Activated naive CD4-positive, alpha-beta T cell (primary cell): ENCODE measurements at places on chromosomes 3 and 15.
A peak's percentile ranks its signal among the peaks of the same experiment; 100 is the strongest.

- DNase-seq = peak; percentile 14
These were observed 911 bp downstream of the RFTN1 start for GRCh38 chr3:16512435-16513140.

DNA sequence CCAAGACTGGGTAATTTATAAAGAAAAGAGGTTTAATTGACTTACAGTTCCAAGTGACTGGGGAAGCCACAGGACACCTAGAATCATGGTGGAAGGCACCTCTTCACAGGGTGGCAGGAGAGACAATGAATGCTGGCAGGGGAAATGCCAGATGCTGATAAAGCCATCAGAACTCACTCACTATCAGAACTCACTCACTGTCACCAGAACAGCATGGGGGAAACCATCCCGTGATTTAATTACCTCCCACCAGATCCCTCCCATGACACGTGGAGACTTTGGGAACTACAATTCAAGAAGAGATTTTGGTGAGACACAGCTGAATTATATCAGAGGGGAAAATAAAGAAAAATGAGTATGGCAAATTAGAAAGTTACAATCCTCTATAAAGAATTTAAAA is 310.9 kb downstream of the BCHE start:
- DNase-seq = no peak

- DNase-seq = no peak
These were observed 1379.1 kb downstream of the ZPLD1 start for GRCh38 chr3:103813955-103814354.

- DNase-seq = no peak
These were observed 142.5 kb upstream of the C2CD4B start for GRCh38 chr15:62307551-62307950.

DNA sequence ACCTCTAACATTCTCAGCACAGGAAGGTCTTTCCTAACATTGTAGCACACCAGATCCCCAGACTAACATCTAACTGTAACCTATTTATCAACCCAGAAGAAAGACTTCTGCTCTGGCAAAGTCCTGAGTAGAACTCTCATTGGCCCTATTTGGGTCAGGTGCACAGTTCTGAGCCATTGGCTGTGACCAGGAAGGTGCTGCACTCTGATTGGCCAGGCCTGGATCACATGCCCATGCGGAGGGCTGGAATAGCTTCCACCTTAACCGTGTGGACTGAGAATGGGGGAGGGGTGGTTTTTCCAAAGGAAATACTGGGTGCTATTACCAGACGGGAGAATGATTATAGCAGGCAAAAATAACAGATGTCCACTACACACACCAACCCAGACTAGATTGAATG is 11.5 kb downstream of the FEZF2 start:
- DNase-seq = no peak

DNA sequence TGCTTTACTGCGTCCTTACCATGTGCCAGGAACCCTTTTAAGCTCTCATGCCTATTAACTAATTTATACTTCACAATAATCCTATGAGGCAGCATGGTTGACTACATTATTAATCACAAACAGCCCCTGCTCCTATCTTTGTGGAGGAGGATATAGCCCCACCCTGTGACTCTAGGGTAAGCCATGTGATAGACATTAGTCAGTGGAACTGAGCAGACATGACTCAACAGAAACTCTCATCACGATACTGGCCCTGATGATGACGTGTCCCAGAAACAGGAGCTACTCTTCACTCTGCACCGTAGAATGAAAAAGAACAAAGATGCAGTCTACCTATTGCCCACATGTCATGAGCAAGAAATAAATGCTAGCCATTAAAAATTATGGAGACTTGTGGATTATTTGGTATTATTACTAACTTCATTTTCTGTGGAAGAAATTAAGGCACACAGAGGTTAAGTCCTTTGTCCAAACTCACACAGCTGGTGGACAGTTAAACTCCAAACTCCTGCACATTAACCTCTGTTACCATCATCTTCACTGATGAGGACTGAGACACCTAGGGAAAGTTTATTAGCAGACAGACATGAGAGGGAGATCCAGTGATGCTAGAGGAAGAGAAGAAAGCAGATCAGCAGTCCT is 51.2 kb downstream of the CFAP20DC start:
- no peak for DNase-seq
